Lung (tissue), 17 donors: ENCODE measurements at places on chromosomes 3 and 15. TPM values are rescaled to one million over a fixed set of nuclear protein-coding genes. Genes with fewer than 3 reads are reported as not detected.

GRK7 gene
- polyA plus RNA-seq, result 0.06 TPM

ITIH4 gene
- polyA plus RNA-seq, result 4.5 TPM

RHOV gene
- 5.3 TPM for polyA plus RNA-seq

FBXW12 gene
- not detected for polyA plus RNA-seq

AADACL2 gene
- 0.14 TPM for polyA plus RNA-seq

DNA sequence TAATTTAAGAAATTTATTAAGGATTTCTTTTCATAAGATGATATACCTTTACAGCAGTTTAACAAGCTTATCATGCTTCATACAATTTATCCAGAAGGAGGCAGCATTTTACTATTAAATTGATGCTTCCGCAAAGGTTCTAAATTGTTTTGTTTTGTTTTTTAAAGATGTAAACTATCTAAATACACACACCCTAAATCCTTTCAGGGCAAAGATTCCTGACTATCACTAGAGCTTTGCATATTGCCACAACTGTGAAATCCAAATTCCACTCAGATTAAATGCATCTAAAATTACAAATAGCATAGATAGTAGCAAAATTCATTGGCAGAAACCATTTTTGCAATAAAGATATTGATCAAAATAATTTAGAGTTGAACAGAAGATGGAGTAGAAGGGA, 44.5 kb upstream of the CCNL1 start:
- peak; percentile 74 for DNase-seq

DNA sequence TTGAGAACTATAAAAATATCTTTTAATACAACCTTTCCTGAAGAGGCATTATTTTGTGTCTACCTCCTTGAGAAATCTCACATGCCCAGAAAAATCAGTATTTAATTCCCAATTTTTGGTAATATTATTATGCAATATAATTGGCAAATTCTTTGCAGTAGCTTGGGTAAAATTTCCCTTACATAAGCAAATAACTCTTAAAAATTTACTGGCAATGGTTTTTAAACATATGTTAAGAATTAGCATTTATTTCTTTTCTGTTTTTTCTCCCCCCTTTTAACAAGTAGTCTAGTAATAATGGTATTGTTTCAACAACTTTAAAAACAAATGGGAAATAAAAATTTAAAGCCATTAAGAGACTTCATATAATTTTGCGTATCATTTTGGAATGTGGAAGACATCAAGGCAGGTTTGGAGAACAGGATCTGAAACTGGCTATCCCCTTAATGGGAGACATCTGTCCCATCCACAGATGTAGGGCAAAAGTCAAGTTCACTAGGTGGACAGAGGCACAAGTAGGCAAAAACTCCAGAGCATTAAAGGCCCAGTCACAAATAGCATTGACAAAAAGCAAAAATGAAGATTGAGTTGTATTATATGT, 89.6 kb upstream of the AADACL2 start:
- DNase-seq, result no peak

- DNase-seq, result no peak
These were observed 238.2 kb downstream of the TUSC7 start for GRCh38 chr3:116947809-116948208.

DNA sequence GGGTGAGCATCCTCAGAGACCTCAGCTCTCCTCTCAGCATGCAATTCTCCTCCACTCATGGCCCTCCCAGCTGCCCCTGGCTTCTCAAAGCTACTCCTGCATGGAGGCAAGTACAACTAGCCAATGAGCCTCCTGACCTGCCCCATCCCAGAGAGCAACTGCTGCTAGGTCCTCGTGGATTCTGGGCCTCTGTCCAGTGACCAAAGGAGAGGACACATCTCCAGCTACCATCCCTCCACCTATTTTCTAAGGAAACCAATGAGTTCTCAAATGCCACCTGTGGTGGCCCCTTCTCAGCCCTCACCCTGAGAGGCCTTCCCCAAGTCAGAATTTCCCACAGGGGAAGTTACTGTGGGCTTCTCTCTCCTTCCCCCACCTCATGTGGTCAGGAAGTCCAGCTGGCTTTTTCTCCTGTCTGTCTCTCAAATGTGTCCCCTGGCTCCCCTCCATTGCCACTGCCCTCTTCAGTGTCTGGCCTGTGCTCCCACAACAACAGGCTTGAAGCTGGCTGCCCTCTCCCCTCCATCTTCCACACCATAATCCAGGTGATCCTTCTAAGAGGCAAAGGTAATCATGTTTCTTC, 43.0 kb downstream of the LIPC start:
- no peak for DNase-seq

DNA sequence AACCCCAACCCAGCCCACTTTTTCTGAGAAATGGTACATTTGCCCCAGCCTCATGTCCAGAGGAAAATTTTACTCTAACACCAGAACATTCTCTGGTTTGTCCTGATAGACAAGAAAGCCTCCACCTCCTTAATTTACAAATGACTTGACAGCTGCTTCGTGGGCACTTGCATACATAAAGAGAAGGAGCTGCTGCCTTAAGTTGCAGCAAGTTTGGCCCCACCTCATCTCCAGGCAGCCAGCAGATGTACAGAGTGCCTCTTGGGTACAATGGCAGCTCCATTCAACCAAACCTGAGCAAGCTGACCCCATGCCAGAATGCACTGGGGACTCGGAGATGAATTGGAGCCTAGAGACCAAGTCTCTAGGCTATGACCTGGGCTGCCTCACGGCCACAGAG, 6.2 kb upstream of the H1-8 start:
- no peak for DNase-seq

- no peak for DNase-seq
These were observed 211.7 kb downstream of the CLSTN2 start for GRCh38 chr3:140146668-140147067.

GRCh38 chr15:87508086-87508485, 748.5 kb downstream of the NTRK3 start:
- DNase-seq, result no peak

DNA sequence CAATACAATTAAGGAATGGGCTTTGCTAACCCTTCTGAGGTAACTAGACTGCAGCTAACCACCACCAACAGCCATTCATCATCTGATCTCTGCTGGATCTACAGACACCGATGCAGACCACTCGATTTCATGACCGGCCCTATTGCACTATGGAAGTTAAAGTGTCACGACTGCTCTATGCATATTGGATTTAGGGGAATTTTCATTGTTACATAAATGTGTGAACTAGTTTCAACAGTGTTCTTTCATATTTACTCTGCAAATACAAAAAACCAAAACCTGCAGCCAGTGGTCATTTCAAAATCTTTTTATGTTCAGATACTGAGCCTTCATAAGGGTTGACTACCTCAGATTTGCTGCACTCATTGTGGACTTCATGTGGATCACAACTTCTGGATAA, 14.5 kb downstream of the CDV3 start:
- no peak for DNase-seq

- DNase-seq, result no peak
These were observed 32.7 kb upstream of the MCTP2 start for GRCh38 chr15:94198633-94199032.

DNA sequence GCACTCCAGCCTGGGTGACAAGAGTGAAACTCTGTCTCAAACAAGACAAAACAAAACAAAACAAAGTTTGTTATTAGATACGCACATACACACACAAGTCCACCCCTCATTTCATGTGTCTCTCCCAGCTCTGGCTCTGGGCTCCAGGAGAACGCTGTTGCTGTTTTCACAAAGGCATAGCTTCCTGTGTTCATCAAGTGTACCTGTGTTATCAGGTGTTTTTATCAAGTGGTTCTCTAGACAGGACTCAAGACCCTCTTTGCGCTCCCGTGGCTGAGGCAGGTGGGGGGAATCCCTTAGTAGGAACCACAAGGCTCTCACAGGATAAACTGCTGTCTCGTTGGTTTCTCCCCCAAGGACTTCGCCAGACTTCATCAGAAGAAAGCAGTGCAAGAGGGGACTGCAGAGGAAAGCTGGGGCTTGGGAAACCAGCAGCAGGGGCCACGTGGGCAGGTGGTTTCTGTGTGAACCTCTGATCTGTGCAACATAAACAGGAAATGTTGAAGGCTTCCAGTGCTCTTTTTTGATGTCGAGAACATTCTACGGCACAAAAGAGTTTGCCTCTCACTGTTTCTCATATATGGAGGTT, 6.9 kb upstream of the PPP1R2 start:
- DNase-seq, result peak; percentile 26

GRCh38 chr3:23450051-23450450, 246.9 kb downstream of the UBE2E2 start:
- DNase-seq, result no peak

- DNase-seq, result no peak
These were observed 7.7 kb upstream of the DCP1A start for GRCh38 chr3:53354945-53355498.

DNA sequence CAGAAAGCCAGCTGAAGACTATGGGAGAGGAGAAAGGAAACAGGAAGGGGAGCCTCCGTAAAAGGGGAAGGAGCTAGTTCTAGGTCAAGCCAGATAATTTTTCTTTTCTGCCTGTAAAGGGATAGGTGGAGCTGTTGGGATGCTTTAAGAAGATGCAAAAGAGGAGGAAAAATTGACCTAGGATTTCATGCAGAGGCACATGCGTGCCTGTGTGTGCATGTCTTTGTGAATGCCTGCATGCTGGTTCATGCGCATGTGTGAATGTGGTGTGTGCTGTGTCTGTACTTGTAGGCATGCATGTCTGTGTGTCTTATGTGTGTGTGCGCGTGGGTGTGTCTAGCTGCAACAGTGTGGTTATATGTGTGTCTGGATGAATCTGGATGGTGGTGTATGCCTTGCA, 27.3 kb downstream of the CCDC33 start:
- no peak for DNase-seq

- peak; percentile 31 for DNase-seq
These were observed 6.3 kb downstream of the MTMR10 start for GRCh38 chr15:30985081-30985531.

DNA sequence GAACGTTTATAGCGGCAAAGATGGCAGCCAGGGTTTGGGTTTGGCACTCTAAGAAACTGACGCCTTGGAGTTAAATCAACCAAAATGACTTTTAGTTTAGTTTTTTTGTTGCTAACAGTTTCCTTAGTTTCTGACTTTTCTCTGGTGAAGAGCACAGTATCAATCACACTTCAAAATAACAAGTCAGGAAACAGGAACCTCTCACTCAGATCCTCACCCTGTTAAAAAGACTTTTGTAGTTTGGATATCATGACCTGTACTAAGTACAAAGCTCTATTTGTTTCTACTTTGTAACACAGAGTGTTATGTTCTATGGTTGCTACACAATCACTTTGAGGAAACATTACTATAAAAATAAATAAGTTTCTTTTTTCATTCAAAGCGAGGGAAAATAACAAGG, 51.1 kb downstream of the ATP10A start:
- DNase-seq, result no peak

- no peak for DNase-seq
These were observed 5.6 kb downstream of the LIMD1 start for GRCh38 chr3:45599984-45600650.

DNA sequence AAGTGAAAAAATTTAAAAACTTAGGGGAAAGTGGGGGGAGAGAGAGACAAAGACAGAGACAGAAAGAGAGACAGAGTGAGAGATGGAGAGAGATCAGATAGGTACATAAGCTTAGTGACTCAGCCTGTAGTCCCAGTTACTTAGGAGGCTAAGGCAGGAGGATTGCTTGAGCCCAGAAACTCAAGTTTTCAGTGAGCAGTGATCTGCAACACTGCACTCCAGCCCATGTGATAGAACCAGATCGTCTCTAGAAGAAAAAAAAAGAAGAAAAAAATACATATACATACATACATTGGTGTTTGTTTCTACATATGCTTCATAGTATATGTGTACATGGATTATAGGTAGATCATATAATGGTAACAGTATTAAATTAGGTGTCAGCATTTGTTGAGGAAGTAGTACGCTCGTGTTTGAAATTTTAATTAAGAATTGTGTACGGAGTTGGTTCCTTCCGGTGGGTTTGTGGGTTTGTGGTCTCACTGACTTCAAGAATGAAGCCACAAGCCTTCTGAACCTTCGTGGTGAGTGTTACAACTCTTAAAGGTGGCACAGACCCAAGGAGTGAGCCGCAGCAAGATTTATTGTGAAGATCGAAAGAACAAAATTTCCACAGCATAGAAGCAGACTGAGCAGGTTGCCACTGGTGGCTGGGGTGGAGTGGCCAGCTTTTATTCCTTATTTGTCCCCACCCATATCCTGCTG, 38.3 kb upstream of the SNRPN start:
- DNase-seq, result no peak

DNA sequence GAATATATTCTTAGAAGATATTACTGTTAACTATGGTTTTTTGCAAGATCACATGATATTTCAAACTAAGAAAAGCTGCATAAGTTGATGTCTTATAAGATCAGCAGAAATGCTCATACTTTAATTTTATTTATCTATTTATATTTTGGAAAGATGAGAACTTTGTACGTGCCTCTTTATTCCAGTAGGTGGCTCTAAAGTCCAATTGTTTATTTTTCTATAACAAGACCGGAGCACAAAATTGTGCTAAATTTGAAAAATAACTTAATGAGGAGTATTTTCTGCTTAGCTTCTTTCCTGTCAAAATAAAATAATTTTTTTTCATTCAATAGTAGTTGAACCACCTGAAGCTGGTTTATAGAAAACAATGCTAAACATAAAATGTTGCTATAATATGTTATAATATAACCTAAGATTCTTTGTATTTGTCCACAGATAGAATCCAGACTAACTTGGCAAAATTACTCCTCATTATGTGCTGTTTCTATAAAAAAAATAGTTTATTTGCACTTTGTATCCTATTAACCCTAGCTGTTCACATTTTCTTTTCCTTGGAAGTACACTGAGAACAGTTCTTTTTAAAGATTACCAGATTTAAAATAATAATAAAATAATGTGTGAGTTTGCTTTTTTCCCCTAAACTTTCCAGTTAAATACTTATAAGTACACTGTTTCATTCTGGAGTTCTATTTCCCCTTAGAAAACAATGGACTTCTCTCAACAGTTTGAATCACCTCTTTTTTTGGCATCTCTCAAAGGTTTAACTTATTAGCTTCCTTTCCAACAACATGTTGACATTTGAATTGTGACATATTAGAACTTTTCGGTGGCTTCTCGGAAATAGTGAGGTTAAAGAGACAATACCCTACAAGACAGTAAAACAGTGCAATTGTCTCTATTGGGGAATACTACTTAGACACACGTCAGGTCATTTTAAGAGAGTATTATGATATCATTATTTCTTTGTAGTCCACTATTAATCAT, 530.0 kb downstream of the MECOM start:
- no peak for DNase-seq

GRCh38 chr3:152123457-152123856, 145.3 kb upstream of the MBNL1 start:
- no peak for DNase-seq

DNA sequence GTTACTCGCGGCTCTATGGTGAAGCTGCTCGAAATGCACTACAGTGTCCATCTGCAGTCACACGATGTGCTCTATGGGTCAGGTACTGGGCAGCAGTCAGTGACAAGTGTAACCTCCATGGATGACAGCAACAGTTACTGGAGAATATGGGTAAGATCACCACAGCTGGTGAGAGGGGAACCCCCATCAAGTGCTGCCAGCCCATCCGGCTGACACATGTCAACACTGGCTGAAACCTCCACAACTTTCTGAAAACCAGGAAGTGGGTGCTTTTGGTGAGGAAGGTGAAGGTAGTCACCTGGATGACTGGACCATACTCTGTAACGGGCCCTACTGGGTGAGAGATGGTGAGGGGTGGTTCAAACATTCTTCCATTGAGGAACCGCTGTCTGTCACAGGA, 87.4 kb upstream of the C15orf39 start:
- DNase-seq, result no peak
